ENCODE measurements at places on chromosomes 2 and 18. TPM values are rescaled to one million over a fixed set of nuclear protein-coding genes. Genes with fewer than 3 reads are reported as not detected.

The CRYGC gene
- total RNA-seq: not detected

- no peak for DNase-seq
- no peak overlapping the region for H3K27ac ChIP-seq
- no peaks in the 10 kb centered on the region for H3K4me1 ChIP-seq
- no peaks in the 10 kb centered on the region for H3K36me3 ChIP-seq
- no peaks in the 10 kb centered on the region for H3K27me3 ChIP-seq
- no peak overlapping the region for H3K4me3 ChIP-seq
Measured at GRCh38 chr2:136495636-136496035, 269.7 kb upstream of the THSD7B start.

- no peak overlapping the region for H3K4me3 ChIP-seq
- no peak overlapping the region for H3K27ac ChIP-seq
- H3K27me3 ChIP-seq: no peaks in the 10 kb centered on the region
- H3K36me3 ChIP-seq: peaks cover 60% of the 10 kb centered on the region
Measured at GRCh38 chr2:201378496-201379397, 21.6 kb upstream of the FLACC1 start.

DNA sequence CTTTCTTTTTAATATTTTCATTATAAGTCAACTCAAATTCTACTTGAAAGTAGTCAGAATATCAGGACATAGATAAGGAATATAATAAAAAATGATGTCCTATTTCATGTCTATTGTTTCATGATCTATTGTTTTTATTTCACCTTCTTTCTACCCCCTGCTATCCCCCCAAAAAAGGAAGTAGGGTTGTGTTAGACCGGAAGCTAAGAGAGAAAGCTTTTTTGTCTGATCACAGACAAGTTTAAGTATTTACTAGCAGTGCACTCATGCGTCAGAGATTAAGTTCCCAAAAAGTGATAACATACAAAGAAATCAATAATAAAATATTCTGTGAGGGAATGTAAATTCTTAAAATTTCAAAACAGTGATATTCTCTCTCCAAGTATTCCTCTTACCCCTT is 447.1 kb upstream of the CNTNAP5 start:
- no peak overlapping the region for H3K27ac ChIP-seq
- H3K4me1 ChIP-seq: no peaks in the 10 kb centered on the region
- no peak for DNase-seq

DNA sequence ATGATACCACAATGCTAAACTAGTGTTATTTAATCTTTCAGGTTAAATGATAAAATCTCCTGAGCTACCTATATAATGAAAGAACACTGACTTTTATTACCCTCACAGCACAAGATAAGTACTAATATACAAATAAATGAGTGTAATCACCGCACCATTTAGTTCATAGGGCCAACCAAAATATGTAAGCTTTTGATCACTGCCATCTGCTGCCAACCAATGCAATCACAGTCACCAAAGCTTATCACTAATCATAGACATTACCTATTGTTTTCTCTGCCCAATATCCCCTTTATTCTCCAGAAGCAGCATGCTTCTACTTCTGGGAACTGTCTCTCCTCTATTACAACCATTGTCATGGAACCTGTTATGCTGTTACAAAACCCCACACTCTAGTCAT is 151.6 kb upstream of the LRATD1 start:
- H3K4me3 ChIP-seq: no peak overlapping the region
- H3K4me1 ChIP-seq: no peaks in the 10 kb centered on the region
- no peaks in the 10 kb centered on the region for H3K27me3 ChIP-seq
- H3K36me3 ChIP-seq: no peaks in the 10 kb centered on the region
- no peak for DNase-seq

Measured in gastrocnemius medialis (tissue), 4 donors.